ENCODE measurements at places on chromosomes 3 and 15.

GRCh38 chr3:61356685-61357084 is 105.4 kb upstream of the FHIT start:
- no peak for DNase-seq

GRCh38 chr15:90145259-90145658 is 43.0 kb upstream of the IDH2 start:
- DNase-seq, result no peak

DNA sequence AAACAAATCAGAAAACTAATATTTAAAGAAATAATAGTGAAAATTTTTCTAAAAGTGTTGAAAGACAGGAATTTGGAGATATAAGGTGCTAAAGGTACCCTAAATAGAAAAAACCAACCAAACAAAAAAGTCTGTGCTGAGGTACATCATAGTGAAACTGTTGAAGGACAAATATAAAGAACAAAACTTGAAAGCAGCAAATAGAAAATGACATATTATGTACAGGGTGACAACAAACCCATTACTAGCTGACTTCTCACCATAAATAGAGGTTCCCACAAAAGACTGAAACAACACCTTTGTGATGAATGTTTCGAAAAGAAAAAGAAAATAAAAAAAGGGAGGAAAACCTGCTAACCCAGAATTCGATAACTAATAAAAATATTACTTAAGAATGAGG is 502.5 kb upstream of the NECTIN3 start:
- no peak for DNase-seq

GRCh38 chr3:167895684-167896083 is 160.2 kb downstream of the SERPINI1 start:
- DNase-seq, result no peak

GRCh38 chr15:90334304-90334731 is 17.8 kb upstream of the ZNF774 start:
- DNase-seq, result no peak

DNA sequence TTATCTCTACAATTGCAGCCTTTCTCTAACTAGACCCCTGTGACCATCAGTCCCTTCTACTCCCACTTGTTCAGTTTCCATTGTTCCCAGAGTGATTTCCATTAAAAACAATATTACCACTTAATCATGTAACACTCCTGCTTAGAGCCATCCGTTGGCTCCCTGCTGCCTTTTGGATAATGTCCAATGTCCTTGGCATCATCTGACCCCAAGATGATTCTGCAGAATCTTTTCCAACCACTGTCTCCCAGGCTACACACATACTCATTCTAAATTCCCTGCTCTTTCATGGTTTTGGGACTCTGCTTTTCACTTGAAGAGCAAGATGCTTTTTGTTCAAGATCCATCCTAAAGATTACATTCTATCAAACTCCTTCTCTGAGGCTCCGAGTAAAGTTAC is 7.1 kb downstream of the KCNH8 start:
- DNase-seq, result no peak

DNA sequence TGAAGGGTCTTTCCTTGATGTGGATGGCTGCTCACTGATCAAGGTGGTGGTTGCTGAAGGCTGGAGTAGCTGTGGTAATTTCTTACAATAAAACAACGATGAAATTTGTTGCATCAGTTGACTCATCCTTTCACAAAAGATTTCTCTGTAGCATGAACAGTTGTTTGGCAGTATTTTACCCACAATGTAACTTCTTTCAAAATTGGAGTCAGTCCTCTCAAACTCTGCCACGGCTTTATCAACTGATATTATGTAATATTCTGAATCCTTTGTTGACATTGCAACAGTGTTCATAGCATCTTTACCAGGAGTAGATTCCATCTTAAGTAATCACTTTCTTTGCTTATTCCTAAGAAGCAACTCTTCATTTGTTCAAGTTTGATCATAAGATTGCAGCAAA is 252.6 kb downstream of the UBE2E2 start:
- no peak for DNase-seq

DNA sequence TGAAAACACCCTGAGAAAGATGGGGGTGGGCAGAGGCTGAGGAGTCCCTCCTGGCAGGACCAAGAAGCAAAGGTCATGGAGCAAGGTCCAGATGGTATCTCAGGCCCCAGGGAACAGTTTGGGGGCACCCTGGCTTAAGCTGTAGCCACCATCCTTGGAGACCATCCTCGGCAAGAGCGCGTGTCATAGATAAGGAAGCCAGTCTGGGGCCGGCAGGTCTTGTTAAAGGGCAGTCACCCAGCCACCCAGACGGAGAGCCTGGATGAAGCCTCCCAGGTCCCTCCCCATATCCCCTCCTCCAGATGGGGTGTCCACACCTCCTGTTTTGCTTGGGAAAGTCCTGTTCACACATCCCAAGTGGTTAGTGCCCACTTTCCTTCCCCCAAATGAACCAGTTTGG is 191.1 kb downstream of the KLF13 start:
- no peak for DNase-seq

DNA sequence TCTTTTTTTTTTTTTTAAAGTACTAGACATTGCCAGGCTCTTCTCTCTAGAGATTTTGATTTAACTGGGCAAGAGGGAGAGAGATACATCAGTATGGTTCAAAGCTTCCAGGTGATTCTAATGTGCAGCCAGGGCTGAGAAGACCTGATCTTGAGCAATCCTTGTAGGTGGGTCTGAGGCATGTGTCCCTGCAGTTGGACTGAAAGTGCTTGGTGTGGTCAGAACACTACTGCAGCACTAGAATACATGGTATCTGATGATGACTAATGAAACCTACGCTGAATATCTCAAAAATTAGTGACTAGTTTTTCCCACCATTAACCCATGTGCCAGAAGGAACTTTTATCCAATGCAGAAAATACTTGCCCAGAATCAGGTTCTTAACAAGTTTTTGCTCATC is 34.4 kb upstream of the MYO5C start:
- DNase-seq, result no peak

DNA sequence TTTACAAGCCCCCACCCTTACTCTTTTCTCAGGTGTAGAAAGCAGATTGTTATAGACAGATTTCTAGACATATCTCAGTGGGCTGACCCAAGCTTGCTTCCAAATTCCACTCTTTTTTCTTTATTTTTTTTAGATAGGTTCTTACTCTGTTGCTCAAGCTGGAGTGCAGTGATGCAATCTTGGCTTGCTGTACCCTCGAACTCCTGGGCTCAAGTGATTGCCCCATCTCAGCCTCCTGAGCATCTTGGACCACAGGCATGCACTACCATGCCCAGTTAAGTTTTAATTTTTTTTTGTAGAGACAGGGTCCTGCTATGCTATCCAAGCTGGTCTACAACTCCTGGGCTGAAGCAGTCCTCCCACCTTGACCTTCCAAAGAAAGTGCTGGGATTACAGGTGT is 53.5 kb upstream of the ADAMTS9 start:
- DNase-seq, result no peak

GRCh38 chr3:14640157-14640562 is 11.4 kb upstream of the CCDC174 start:
- no peak for DNase-seq

DNA sequence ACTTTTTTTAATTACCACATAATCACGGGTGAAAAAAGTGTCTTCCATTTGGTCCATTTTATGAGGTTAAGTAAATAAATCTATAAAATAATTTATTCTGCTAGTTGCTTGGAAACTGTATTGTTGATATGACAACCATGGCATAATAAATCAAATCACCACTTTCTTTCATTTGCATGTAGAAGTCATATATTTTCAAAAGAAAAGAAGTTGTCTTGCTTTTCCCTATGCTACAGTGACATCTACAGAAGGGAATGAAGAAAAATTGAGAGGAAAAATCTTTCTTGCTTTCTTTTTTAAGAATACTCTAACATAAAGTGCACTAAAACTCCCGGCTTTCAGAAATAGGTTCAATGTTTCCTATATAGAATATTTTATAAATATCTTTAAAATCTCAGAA is 228.5 kb downstream of the ZBBX start:
- DNase-seq, result no peak

- DNase-seq, result no peak
Measured at GRCh38 chr3:48187301-48187578, 977 bp downstream of the CDC25A start.

DNA sequence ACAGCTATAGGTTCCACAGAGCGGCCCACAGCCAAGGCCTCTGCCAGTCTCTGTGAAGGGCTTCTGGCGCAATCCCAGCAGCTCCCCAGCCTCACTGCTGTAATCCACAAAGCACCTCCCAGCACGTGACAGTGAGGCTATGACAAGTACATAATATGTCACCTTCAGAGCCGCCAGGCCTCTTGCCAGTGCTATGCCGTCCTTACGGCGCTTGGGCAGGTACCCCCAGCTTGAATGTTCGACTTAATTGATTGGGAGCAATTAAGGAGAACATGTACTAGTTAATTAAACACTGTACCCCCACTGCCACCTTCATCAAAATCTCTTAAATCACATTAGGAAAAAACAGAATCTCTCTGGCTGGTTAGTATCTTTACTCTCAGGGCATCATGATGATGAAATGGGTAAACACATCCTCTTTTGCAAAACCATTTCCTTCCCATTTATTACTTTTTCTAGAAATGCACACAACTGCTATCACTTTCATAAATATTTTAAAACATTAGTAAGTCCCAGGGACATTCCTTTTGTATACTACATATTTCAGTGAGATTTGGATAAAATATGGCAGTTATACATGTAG is 169.9 kb downstream of the XXYLT1 start:
- no peak for DNase-seq

GRCh38 chr3:10192953-10193691 is 28.4 kb downstream of the IRAK2 start:
- no peak for DNase-seq

- DNase-seq, result no peak
Measured at GRCh38 chr15:84400017-84400740, 164.6 kb downstream of the GOLGA6L4 start.

GRCh38 chr15:55283379-55284147 is 6.0 kb downstream of the RAB27A start:
- DNase-seq, result no peak

GRCh38 chr3:131712662-131713061 is 209.9 kb upstream of the MRPL3 start:
- no peak for DNase-seq

DNA sequence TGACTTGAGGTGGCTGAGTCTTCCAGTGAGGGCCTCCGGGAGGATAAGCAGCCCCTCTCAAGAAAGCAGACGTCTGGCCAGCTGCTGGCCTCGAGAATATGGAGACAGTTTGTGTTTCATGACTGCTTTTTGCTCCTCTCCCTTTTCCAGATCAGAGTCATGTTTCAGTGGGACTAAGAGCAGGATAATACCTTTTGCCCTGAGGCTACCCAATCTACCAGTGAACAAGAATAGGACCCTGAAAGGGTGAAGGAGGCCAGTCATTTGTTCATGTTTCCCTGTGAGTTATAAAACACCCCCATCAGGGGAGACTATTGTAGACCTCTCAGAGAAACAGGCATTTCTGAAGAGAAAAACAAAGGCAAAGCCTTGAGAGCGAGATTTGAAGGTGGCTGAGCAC is 137.4 kb downstream of the RYR3 start:
- no peak for DNase-seq

- DNase-seq, result no peak
Measured at GRCh38 chr3:30631243-30631904, 25.0 kb downstream of the TGFBR2 start.

- no peak for DNase-seq
Measured at GRCh38 chr15:95368191-95368590, 962.3 kb upstream of the NR2F2 start.

DNA sequence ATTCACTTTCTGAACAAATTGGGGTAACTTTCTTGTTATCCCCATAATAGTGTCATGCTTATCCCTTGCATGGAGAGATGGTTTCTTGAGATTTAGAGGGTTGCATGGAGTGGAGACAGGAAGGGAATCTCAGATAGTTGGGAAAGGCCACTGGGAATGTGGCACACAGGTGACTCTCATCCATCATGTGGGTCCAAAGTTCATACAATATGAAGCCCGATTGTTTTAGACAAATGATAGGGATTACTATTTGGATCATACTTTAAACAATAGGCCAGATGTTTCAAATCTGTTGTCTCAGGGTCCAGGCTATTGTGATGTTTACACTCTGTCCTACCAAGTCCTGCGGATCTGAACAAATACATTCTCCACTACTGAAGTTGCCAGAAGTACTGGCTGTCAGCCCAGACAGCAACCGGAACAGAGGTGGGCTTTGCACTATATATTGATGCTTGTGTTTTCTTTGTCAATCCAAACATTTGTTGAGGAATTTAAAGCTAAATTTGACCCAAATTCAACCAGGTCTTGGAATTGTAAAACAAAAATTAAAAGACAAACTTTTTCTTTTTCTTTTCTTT is 39.2 kb upstream of the NMNAT3 start:
- no peak for DNase-seq

Measured in activated naive CD8-positive, alpha-beta T cell treated with anti-CD3 and anti-CD28 coated beads, Interleukin-2, amount 50 U/mL, for 16 hours (primary cell).